Uterine smooth muscle cell (primary cell): ENCODE measurements at places on chromosomes 5 and 9. TPM values are rescaled to one million over a fixed set of nuclear protein-coding genes. Genes with fewer than 3 reads are reported as not detected.

CDKN2B gene
- 12.0 and 24.9 TPM in 2 replicates for total RNA-seq

TERT gene
- total RNA-seq = under 0.01 TPM in 1 of 2 replicates, not detected in the other

ZFP2 gene
- 0.22 and 1.4 TPM in 2 replicates for total RNA-seq

TUSC1 gene
- total RNA-seq = 10.4 and 14.9 TPM in 2 replicates

F2RL2 gene
- total RNA-seq = 3.7 and 10.6 TPM in 2 replicates

PCDHB14 gene
- total RNA-seq = 0.11 and 0.12 TPM in 2 replicates

YTHDC2 gene
- 26.2 and 30.4 TPM in 2 replicates for total RNA-seq

ADGRV1 gene
- total RNA-seq = 0.25 and 0.33 TPM in 2 replicates

FCN2 gene
- not detected in 2 replicates for total RNA-seq

SHB gene
- 12.9 and 17.4 TPM in 2 replicates for total RNA-seq

GTF2H2 gene
- total RNA-seq = 23.2 and 28.6 TPM in 2 replicates

OSTF1 gene
- total RNA-seq = 33.2 and 63.0 TPM in 2 replicates

PTCD2 gene
- 11.0 and 13.2 TPM in 2 replicates for total RNA-seq

CAVIN4 gene
- 0.89 and 1.6 TPM in 2 replicates for total RNA-seq

GARNL3 gene
- total RNA-seq = 3.3 and 5.1 TPM in 2 replicates

C8G gene
- total RNA-seq = 0.37 TPM in 1 of 2 replicates, not detected in the other

BTNL8 gene
- total RNA-seq = not detected in 2 replicates

CTXN3 gene
- total RNA-seq = not detected in 2 replicates

PCDHA1 gene
- total RNA-seq = under 0.01 TPM in 2 replicates

PCDHGB7 gene
- total RNA-seq = 6.0 and 7.4 TPM in 2 replicates

NUTM2F gene
- total RNA-seq = not detected in 2 replicates

MEIKIN gene
- total RNA-seq = not detected in 2 replicates

WWC1 gene
- 0.33 TPM in 1 of 2 replicates, not detected in the other for total RNA-seq

LHX6 gene
- total RNA-seq = under 0.01 TPM in 1 of 2 replicates, not detected in the other

TSLP gene
- total RNA-seq = 2.5 and 3.1 TPM in 2 replicates

GFI1B gene
- total RNA-seq = not detected in 2 replicates

GABRB2 gene
- total RNA-seq = under 0.01 TPM in 2 replicates

TNFAIP8 gene
- 18.4 and 21.9 TPM in 2 replicates for total RNA-seq

GABRA6 gene
- total RNA-seq = not detected in 2 replicates

PCYOX1L gene
- 5.4 and 9.7 TPM in 2 replicates for total RNA-seq
